GOT3 (cell line): ENCODE measurements at places on chromosomes 7 and 10.

DNA sequence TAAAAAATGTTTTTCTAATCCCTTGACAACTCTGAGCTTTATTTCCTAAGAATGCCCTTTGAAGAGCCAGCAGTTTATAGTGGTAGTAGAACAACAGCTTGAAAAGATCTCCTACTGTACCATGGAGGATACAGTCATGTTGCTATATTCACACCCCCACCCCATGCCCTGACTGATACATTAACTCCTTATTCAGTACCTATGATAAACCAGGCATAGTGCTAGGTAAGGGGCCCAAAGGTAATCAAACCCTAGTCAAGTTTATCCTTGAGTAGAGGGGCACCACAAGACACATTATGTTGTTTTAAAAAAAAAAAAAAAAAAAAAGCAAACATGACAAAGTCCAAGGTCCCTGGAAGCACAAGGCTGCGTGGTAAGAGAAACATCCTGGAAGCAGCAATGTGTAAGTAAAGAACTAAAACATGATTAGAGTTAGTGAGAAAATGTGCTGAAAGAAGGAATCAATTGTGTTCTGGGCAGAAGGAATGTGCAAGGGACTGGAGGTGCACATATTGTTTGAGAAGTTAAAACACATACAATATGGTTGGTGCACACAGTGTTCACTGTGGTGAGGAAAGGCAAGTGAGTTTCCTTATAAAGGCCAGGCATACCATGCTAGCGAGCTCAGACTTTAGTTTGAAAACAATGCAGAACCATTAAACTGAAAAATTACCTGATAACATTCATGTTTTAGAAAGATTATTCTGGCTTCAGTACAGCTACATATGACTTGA lies 51.2 kb downstream of the PDE1C start:
- no peak for DNase-seq

DNA sequence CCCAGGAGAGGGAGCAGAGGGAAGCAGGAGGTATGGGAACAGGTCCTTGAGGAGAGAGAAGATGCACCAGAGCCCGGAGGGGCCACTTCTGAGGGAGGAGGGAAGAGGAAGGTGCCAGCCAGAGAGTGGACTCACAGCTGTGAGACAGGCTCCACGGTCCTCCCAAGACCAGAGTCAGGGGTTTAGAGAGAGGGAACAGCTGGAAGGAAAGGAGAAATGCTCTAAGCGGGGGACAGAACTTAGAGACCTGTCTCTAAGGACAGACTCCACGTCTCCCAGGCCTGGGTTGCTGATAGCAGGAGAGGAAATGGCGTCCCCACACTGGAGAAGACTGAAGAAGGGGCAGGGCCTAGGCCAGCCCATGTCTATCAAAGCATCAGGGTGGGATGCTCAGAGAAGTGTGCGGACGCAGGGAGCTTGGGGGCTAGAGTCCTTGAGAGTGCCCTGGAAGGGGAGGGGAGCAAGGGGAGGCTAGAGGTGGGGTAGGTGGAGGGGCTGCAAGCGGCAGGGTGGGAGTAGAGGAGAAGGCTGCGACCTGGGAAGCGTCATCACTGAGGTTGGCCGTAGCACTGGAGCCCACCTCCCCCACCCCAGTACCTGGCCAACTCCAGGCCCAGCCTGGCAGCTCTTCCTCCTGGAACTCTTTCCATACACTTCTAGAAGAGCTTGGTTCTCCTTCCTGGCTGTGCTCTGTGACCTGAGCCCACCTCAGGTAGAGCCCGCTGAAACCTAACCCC lies 25.6 kb upstream of the GRID1 start:
- no peak for DNase-seq

GRCh38 chr7:148856891-148857290 lies 27.2 kb downstream of the EZH2 start:
- DNase-seq: no peak

- no peak for DNase-seq
Observed at GRCh38 chr10:104339469-104340110, 1.3 kb upstream of the ITPRIP start.

DNA sequence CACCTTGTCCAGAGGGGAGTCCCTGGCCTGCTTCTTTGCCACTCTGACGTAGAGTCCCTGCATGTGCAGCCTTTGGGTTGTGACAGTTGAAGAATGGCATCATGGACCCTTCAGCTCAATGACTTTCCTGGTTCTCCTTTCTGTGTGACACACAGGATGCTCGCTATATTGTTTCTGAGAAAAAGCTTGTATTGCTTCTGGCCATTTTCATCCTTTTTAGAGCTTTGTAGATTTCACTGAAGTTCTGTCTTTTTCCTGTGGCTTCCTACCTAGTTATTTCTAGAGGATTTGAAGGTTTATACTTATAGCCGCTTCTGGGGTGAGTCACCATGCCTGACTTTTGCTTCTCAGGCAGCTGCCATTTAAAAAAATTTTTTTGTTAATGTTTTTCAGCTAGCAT lies 27.0 kb downstream of the SND1 start:
- no peak for DNase-seq

DNA sequence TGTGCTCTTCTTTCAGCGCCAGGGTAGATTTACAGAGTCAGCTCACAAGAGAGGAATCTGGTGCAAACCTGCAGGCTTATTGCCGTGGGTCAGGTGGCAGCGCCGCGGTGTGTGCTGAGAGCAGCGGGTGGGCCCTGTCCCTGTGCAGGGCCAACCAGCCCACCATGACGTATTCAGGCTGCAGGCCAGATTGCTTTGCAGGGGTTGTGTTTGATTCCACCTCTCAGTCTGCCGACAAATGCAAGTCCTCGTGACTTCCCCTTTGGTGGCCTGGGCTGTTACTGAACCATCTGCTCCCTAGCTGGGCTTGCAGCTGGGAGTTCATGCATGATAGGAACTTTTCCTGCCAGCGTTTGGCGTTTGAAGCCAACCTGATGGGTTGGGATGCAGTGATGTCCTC lies 66.7 kb upstream of the LEP start:
- DNase-seq: no peak

- no peak for DNase-seq
Observed at GRCh38 chr7:134318443-134318842, 1.7 kb upstream of the SLC35B4 start.

- DNase-seq: no peak
Observed at GRCh38 chr10:32360241-32360640, 13.3 kb upstream of the EPC1 start.

DNA sequence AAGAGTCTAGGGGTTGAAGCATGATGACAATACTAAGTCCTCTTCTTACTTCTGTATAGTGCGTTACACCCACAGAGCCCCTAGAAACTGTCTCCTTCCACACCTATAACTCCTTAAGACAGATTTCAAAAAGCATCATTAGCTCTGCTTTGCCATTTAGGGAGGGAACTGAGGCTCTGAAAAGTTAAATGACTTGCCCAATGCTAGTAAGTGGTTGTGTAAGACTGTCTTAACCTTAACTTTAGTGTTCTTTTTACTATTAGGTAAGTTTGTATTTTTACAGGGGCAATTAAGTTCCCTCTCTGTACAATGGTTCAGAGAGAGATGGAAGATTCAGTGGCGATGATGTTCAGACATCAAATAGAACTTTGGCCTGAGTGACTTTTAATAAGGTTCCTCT lies 72.7 kb upstream of the ASAH2 start:
- no peak for DNase-seq

- DNase-seq: no peak
Observed at GRCh38 chr10:121732656-121733445, 134.6 kb upstream of the FGFR2 start.

GRCh38 chr10:26448292-26448691 lies 10.2 kb downstream of the APBB1IP start:
- no peak for DNase-seq

DNA sequence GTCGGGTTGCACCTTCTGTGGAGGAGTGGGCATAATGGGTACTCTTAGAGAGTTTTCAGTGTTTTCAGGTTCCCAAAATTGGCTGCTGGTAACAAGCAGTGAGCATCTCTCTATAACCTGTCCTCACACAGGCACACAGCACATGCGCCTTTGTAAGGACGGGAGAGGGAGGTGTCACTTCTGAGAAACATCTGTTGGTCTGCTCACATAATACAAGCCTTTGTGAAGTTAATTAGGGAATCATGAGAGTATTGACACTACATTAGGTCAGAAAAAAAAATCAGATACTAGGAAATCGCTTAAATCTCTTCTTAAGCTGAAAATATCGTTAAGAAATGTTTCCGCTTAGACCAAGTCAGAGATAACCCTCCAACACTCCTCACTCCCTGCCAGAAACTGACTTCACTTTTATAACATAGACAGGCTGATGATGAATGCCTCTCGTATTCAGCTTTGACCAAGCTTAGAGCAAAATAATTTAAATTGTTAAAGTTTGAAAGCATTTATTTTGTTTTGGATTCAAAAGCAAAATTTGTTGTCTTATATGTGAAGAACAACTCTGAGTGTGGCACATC lies 769.7 kb downstream of the TNS3 start:
- DNase-seq: no peak

GRCh38 chr7:28263622-28264271 lies 83.2 kb upstream of the JAZF1 start:
- DNase-seq: no peak

DNA sequence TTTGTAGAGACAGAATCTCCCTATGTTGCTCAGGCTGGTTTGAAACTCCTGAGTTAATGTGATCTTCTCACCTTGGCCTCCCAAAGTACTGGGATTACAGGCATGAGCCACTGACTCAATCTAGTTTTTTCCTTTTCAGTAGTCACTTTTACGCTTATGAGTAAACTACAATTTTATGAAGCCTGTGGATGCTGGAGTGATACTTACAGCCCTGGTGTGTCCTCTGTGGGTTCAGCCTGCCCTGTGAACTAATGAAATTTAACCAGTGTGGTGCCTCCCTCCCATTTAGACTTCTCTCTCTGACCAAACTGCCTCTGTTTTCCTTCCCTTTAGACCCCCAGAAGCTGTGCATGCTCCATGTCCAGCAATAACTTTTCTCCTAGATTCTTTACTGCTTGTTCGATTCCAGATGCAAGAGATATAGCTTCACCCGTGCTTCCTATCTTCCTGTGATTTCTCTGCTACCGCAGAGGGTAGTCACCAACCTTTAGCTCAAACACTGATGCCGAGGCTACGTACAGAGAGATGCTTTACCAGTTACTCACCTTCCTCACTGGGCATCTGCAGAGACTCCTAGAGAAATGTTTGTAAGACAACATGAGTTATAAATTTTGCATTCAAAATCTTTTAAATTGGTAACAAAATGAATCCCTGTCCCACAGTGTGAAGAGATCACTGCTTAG lies 90.8 kb downstream of the KIAA1217 start:
- no peak for DNase-seq

DNA sequence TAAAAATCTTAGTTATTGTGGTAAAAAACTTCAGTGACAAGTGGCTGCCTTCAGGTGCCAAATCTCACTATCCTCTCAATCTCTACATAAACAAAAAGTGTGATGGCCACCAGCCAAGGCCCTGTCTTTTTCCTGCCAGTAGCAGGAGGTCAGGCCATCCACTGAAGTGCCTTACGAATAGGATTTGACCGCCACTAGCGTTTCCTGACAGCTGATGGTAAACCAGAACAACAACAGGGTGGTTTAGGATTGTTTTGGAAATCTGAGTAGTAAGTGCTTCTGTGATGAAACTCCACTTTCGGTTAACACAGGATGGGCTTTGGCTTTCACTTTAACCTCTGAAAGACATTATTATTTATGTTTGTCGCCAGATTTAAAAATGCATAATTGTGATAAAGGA lies 55.7 kb upstream of the OGDHL start:
- DNase-seq: no peak

GRCh38 chr7:123271856-123272255 lies 72.1 kb upstream of the SLC13A1 start:
- DNase-seq: no peak

DNA sequence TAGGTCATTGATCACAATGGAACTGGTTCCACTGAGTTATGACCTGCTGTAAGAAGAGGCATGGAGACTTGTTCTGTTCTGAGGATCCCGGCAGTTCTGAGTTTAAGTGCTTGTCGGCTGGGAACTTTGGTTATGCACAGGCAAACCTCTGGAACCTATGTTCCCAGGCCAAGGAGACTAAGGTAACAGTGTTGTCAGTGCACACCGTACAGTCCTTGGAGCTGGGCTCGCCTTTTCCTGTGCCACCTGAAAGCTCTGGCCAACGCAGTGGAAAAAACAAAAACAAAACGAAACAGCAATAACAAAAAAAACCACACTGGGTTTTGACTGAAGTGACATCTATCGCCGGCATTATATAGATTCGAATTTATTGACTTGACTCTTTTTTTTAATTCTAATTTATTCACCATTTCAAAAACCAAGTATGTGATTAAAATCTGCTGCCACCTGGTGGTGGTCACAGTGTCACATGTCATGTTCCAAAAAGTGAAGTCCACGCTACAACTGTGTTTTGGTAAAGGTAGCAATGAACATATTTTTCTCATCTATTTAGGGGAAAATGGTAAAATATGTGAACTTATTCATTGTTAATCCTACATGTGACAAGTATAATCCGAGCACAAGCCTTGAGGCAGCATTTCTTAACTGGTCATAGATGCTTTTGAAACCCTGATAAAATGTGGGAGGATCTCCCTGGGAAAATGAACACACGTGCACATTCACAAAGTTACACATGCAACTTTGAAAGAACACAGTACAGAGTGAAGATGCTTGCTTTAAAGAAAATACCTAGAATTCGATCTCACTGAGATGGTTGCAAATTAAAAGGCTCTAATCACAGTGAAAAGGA lies 113.8 kb upstream of the PPP2R2D start:
- no peak for DNase-seq

DNA sequence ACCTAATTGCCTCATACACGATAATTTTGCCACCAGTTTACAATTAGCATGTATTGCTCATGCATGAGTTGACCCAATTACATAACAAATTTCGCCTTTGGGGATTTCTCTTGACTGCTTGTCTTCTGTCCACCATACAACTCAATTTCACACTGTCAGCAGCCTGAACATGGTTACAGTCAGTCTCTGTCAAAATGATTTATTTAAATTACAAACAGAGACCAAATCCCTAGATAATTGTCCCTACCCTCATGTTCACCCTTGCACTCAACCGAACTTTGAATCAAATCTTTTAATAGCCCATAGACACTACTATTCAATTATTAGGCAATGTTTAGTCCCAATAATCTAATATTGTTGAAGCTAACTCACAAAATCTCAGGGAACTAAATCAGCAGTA lies 59.7 kb upstream of the NEBL start:
- no peak for DNase-seq

- DNase-seq: no peak
Observed at GRCh38 chr10:119521443-119522204, 20.9 kb downstream of the RGS10 start.

- no peak for DNase-seq
Observed at GRCh38 chr7:143362131-143363015, at the start of gene FAM131B. Gene FAM131B (minus strand): TSS chr7:143362713. CDS start chr7:143362603, 110 bp downstream.
